ENCODE measurements at places on chromosomes 1 and 21. TPM values are rescaled to one million over a fixed set of nuclear protein-coding genes. Genes with fewer than 3 reads are reported as not detected.

ERICH3 gene
- not detected for total RNA-seq

GRCh38 chr1:241330619-241331327, 26.2 kb downstream of the RGS7 start:
- DNase-seq, result no peak

- peak; percentile 74 for DNase-seq
Measured at GRCh38 chr1:185483664-185484450, 166.8 kb upstream of the IVNS1ABP start.

SH3D21 gene
- 1.3 TPM for total RNA-seq

BRDT gene
- total RNA-seq, result not detected

KCND3 gene
- total RNA-seq, result 0.09 TPM

TRABD2B gene
- 1.3 TPM for total RNA-seq

SPATA1 gene
- not detected for total RNA-seq

DNA sequence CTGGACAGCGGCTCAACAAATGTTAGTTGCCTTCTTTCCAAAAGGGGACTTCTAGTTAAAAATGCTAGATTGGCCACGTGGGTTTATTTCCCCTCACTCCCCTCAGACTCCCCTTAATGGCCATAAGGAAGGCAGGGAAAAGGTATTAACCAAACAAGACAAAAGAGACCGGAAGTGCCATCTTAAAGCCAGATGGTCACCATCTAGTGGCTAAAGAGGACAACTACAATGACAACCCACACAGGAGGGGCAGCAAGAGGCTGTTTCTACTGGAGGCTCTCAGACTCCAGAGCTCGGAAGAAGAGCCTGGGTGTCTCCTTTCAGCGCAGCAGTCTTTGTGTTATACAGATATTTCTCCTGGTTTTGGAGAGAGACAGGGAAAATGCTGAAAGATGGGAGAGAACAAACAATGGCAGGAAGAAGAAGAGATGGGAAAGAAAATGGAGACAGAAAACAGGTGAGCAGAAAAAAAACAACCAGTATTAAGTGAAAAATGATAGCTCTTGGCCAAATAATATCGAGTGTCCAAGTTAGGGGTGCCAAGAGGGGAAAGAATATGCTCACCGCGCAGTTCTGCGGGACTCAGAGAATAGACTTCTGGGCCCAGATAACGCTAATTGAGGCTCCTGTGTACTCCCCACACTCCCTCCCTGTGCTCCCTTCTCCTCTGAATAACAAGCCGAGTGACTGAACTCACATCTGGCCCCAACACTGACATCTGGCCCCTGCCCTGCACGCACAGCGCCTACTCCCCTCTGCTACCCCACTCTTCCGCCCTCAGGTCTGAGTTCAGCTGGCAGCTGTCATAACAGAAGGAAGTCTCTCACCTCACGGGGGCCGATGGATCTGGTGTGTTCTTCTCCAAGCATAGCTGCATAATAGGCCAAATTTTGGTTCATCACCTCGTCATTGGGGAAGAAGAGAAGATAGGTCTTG, 9.6 kb downstream of the P3H1 start:
- peak; percentile 37 for DNase-seq

- no peak for DNase-seq
Measured at GRCh38 chr1:233905416-233906051, 1.1 kb downstream of the SLC35F3 start.

DNAI4 gene
- total RNA-seq, result 2.9 TPM

TBX15 gene
- not detected for total RNA-seq

- no peak for DNase-seq
Measured at GRCh38 chr1:235952950-235953615, 86.4 kb upstream of the LYST start.

GRCh38 chr1:63718541-63718970, 55.3 kb upstream of the ROR1 start:
- no peak for DNase-seq

GRCh38 chr1:107142140-107142542, 1.3 kb downstream of the NTNG1 start:
- peak; percentile 38 for DNase-seq
